ENCODE measurements at places on chromosomes 5 and 9. TPM values are rescaled to one million over a fixed set of nuclear protein-coding genes. Genes with fewer than 3 reads are reported as not detected.

DNA sequence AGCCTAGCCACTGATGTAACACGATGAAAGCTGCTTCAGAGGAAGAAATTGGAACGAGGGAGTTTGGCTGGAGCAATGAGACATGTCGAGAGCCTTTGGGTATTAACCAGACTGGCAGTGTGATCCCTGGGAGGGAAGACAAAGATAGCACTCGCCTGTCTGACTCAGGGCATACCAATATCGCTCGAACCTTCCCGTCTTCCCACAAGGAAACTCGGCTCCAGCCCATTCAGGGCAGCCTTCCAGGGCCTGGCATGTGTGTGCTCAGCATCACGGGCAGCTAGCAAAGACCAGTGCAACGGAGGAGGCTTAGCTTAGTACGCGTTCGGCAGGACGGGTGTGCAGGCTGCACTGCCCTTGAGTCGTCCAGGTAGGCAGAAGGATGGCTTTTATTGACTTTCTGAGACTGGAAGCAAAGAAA lies 356.9 kb upstream of the WWC1 start:
- peak; percentile 93 for DNase-seq

DNA sequence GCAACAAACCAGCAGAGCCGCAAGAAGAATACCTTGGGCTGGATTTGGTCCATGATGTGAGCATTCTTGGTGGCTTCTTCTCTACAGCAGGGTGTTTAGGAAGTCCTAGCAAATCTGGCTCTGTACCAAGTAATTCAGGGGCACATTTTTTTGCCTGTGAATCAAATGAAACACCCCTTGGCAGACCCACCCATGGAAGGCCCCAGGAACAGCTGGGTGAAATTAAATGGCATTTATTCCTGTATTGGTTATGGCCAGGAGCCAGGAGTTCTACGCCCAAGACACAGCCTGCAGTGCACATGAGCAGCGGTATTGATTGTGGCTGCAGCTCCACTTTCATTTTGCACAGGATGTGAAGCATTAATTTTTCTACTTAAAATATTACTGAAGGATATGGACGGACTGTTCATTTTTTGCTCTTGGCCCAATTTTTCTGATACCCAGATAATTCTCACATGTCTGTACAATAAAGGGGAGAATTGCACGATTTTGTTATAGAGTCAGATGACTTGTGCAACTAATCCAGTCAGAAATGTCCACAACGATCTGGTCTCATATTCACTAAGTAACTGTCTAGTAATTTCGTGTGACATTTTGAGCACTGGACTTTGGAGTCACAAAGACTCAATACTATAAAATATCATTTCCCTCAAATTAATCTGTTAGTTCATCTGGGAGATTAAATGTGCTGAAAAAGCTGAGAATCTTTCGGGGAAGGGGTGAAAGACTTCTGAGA lies 120.7 kb upstream of the APC start:
- peak; percentile 11 for DNase-seq

DNA sequence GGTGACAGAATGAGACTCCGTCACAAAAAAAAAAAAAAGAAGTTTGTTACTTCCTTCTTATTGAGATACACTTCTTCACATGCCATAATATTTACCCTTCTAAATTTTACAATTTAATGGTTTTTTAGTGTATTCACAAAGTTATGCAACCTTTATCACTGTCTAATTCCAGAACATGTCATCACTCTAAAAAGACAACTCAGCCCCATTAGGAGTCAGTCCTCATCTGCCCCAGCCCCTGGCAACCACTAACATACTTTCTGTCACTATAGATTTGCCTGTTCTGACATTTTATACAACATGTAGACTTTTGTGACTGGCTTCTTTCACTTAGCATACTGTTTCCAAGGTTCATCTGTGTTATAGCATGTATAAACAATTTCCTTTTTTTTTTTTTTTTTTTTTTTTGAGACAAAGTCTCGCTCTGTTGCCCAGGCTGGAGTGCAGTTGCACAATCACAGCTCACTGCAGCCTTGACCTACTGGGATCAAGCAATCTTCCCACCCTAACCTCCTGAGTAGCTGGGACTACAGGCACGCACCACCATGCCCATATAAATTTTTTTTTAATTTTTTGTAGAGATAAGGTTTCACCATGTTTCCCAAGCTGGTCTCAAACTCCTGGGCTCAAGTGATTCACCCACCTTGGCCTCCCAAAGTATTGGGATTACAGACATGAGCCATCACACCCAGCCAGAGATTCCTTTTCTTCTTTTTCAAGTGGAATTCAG lies 18.0 kb downstream of the AQP3 start:
- no peak for DNase-seq

DNA sequence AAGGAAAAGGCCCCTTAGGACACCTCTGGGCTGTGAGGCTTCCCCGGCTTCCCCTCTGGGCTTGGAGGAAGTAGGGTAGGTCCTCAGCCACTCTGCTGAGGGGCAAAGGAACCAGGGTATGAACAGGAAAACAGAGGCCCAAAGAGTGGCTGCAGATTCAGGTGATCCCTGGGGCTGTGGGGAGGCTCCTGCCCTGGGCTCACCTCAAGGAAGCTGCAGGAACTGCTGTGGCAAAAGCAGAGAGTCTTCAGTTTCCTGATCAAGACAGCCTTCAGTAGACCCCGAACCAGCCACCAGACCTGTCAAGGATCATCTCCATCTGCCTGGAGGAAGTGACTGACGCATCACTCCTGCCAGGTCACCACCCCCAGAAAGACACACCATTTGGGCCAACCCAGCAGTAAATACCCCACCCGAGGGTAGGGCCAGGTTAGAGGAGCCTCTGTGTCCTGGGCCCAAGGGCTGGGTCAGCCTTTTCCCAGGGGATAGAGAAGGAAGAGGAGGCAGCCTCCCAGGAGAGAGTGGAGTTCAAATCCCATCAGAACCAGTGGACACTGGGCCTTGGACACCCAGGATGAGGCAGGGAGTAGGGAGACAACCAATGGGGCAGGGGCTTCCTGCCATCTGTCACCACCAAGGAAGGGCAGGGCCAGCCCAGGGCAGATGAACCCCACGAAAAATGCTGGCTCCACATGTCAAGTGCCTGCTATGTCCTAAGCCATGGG lies 5.8 kb upstream of the ST6GALNAC6 start:
- DNase-seq, result no peak

GRCh38 chr5:131265311-131265803 lies 1.5 kb downstream of the CDC42SE2 start:
- peak; percentile 15 for DNase-seq

- DNase-seq, result no peak
Observed at GRCh38 chr9:91181541-91181940, 180.2 kb downstream of the AUH start.

GRCh38 chr9:83307066-83307724 lies 231.0 kb downstream of the FRMD3 start:
- no peak for DNase-seq

DNA sequence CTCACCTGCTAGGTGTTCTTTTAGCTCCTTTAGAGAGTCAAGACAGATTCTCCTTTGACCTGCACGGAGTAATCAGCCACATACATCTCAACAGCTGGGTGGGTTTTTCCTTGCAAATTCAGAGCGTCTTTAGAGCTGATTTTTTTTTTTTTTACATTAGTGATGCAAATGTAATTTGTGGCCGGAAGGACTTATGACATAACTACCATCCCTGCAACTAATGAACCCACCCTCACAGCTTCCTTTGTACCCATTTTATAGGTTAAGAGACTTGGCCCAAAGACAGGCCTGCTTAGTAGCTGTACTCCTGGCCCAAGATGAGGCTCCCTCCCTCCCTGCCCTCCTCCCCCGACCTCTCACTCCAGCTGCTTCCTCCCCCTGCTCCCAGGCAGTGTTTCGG lies 69.9 kb upstream of the NIPAL4 start:
- DNase-seq, result no peak

DNA sequence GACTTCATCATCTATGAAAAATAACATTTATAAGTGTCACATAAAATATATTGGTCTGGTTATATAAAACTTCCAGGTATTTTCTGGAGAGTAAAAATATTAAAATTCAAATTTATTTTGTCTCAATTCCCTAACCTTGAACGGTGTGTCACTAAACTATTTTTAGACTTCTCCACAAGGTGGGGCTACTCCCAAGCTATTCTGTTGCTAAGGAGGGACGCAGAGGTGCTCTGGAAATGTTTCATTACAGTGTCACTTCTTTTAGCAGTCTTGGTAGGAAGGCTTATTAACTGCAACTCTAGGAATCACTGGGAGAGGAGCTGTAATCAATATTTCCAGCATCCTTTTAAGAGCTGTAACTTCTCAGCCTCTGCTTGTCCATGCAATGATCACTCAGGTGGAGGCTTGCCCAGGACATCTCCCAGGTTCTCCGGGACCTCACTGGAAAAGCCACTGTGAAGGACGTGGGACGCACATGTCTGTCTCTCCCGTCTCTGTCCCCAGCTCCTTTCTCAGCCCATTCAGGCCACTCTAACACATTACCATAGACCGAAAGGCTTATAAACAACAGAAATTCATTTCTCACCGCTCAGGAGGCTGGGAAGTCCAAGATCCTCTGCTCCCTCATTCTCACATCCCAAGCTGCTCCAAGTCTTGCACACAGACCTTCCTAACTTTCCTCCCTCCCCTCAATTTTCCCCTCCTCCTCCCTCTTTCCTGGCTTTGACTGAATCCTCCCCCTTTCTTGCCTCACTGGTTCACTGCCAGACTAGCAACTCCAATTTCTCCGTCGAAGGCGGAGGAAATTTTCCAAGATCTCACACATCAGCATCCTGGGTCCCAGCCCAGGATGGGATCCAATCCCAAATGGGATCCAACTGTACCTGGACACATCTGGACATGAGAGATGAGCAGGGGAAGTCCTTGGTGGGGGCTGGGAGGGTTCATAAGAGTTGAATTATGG lies 32.7 kb upstream of the DNAH5 start:
- DNase-seq, result peak; percentile 50

- DNase-seq, result no peak
Observed at GRCh38 chr5:74519679-74520078, 120.8 kb downstream of the ENC1 start.

DNA sequence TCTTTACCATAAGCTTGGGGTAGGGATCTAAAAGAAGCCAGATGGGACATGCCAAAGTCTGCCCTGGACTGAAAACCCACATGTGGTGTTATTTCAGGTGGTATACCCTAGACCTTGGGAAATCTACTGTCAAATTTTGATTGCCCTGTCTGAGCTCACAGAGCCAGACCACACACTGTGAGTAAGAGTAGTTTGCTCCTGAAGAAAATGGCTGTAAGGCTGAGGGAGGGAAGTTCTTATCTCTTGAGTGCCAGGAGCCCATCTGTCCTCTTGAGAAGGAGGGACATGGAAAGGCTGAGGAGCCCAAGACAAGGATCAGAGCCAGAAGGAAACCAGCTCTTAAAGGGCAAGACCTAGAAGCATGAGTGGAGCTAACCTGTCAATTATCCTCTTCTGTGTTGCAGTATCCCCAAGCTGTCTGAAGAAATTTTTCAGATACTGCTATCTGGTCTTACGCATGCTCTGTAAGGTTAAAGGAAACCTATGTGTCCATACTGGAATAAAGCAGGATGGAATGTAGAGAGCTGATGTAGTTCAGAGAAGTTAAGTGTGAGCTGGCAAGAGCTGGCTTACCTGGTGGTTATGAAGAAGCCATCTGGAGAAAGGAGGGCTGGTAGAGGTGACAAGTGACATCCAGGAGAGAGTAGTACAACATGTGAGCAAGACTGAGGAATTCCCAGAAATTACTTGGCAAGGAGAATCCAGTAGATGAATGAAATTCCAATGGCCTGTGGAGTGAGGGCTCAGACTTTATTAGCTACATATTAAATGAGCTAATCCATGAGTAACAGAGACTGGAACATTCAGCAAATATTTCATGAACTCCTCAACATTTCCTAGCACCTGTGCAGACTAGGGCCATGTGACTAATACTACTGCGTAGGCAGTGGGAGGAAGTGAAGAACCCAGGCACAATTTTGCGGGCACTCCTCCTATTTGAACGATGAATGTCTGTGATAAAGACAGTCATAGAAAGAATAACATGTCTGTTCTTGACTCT lies 389.1 kb upstream of the KIF2A start:
- no peak for DNase-seq

DNA sequence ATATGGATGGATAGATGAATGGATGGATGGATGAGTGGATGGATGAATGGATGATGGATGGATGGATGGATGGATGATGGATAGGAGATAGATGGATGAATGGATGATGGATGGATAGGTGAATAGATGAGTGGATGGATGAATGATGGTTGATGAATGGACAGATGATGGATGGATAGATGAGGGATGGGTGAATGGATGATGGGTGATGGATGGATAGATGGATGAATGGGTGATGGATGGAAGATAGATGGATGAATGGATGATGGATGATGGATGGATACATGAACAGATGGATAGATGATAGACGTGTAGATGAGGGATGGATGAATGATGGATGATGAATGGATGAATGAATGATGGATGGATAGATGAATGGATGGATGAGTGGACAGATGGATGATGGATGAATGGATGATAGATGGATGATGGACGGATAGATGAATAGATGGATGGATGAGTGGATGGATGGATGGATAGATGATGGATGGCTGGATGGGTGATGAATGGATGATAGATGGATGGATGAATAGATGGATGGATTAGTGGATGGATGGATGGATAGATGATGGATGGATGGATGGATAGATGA lies 53.8 kb downstream of the OLFM1 start:
- DNase-seq, result no peak

- DNase-seq, result peak; percentile 50
Observed at GRCh38 chr9:69674716-69675438, 2.7 kb upstream of the APBA1 start.

DNA sequence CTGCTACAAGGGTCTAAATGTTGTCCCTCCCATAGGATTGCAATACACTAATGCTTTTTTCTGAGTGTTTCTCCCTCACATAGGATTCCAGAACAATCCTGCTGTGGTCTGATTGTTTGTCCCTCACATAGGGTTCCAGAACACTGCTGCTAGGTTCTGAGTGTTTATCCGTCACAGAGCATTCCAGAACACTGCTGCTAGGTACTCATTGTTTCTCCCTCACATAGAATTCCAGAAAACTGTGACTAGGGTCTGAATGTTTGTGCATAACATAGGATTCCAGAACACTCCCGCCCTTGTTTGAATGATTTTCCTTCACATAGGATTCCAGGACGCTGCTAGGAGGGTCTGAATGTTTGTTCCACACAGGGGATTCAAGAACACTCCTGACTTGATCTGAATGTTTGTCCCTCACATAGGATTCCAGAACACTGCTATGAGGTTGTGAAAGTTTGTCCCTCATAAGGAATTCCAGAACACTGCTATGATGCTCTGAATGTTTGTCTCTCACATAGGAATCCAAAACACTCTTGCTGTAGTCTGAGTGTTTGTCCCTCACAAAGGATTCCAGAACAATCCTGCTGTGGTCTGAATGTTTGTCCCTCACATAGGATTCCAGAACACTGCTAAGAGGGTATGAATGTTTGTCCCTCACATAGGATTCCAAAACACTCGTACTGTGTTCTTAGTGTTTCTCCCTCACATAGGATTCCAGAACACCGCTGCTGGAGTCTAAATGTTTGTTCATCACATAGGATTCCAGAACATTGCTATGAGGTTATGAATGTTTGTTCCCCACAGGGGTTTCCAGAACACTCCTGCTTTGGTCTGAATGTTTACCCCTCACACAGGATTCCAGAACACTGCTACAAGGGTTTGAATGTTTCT lies 213.5 kb downstream of the FOXD4L6 start:
- DNase-seq, result no peak

MEIKIN gene
- not detected for total RNA-seq

BAAT gene
- total RNA-seq, result not detected

DNAH5 gene
- total RNA-seq, result 2.0 TPM

CARD6 gene
- 2.5 TPM for total RNA-seq

C1QTNF3 gene
- total RNA-seq, result 0.24 TPM

C5 gene
- 8.4 TPM for total RNA-seq

MSMP gene
- total RNA-seq, result not detected

TAF1L gene
- total RNA-seq, result not detected
